ENCODE measurements at places on chromosomes 7 and 10.
A peak's percentile ranks its signal among the peaks of the same experiment; 100 is the strongest.

DNA sequence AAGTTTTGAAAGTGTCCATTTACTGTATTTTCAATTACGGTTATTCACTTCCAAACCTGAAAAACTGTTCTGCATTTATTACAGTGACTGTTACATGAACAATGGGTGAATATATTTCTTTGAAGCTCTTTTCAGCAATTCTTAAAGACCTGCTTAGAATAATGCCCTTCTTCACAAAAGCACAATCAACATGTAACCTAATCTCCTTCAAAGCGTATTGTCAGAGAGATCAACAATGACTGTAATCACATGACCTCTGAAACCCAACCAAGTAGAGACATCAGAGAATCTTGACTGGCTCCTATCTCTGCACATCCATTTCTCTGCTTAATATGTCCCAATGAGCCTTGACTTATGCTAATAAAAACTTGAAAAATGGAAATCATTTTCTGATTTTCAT lies 126.7 kb downstream of the NRCAM start:
- no peak for DNase-seq

GRCh38 chr7:119270045-119270464 lies 1002.9 kb upstream of the KCND2 start:
- no peak for DNase-seq

- no peak for DNase-seq
These were observed 48.2 kb upstream of the WDR11 start for GRCh38 chr10:120802935-120803334.

DNA sequence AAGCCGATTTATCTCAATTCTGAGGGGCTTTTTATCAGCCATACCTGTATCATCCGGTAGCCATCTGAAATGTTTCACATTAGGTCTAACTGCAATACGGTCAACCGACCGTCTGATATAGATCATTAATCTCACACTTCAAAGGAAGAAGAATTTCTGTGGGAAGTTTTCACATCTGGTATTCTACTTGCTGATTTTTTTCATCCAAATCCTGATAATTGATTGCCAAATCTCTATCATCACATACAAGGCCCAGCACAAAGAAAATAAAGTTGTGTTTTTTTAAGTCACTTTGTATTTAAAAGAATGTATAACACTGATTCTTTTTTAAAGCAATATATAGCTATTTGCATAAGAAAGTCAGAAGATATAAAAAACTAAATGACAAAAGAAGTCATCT lies 132.3 kb downstream of the DKK1 start:
- DNase-seq = no peak

DNA sequence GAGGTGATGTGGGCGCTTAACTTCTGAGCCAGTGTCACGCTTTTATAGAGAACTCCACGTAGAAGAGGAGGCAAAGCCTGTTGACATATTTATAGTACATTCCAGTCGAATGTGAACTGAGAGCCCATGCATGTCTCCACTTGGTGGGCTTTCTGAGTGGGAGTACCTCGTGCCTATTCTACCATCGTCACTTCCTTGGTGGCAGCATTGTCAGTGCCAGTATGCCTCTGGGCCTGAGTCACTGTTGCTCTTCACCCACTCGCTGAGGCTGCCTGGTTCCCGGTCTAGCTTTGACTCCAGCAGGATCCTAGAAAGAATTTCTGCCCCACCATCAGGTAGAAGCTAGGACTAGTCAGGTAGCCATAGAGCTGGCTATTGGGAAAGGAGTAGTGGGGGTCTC lies 30.0 kb upstream of the CDH23 start:
- no peak for DNase-seq

DNA sequence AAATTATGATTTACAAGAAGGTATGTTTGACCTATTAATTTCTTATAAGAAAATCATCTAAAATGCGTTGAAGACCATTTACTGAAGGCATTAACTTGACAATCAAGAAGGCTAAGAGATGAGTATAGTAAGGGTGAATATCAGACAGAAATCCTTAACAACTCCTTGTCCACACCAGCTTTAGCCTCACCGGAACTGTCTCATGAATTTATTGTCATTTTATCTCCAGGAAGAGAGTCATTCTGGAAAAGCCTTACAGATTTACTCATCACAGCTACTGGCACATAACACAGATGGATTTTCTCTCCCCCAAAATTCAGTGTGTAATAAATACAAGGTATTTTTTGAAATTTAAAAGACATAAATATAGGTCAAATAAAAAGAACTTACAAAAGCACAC lies 129.4 kb upstream of the LSM8 start:
- DNase-seq = no peak

DNA sequence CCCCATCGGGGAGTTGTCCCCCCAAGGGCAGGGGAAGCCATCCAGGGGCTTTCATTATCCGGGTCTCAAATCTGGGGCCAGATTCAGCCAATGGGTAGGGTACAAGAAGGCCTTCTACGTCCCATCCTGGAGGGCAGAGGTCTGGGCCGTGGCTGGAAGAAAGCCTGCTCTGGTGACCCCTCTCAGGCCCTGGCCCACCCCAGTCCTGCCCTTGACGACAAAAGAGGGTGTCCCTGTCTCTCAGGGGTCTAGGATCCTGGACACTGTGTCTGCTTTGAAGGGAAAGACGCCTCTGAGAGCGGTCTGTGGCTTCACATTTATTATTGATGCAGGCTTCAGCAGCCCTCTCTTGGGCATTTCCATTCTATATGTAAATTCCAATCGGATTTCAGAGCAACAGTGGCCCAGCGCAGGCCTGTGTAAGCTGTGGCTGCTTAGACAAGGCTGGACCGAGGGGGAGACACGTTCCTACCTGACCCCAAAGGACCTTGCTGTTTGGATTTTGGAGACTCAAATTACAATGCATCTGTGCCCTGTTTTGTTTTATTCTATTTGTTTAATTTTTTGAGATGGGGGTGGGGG lies 83.2 kb upstream of the BAIAP2L1 start:
- DNase-seq = no peak

DNA sequence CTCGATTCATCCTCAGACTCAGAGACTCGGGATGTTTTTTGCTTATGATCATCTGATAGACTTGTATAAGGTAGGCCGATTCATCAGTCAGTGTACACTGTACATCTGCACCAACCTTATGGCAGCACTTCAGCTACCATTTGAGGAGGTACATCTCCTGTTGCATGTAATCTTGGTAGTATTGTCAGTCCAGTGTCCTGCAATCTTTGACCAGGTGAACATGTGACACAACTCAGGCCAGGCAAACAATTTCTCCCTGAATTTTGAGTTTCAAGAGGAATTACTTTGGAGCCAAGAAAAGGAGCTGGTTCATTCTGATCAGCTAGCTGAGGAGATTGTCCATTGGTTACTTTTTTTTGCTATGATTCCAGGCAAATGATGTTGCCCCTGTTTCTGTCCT lies 19.7 kb upstream of the WASL start:
- no peak for DNase-seq

DNA sequence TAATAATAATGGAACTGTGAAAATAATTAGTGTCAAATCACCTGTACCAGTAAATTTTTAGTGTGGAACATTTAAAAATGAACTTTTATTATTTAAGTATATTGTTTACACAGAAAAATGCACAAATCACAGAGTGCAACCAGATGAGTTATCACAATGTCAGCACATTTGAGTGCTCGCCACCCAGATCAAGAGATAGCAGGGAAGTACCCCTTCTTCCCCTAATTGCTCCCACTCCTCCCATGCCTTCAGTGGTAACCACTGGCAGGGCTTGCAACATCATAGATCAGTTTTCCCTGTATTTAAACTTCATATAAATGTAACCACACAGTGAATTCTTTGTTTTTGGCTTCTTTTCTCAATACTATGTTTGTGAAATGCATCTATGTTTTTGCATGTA lies 7.8 kb upstream of the GPR141 start:
- DNase-seq = no peak

- DNase-seq = no peak
These were observed 37.7 kb downstream of the RNF216 start for GRCh38 chr7:5743803-5744202.

GRCh38 chr7:27163288-27164044 lies 1.9 kb downstream of the HOXA9 start:
- no peak for DNase-seq

DNA sequence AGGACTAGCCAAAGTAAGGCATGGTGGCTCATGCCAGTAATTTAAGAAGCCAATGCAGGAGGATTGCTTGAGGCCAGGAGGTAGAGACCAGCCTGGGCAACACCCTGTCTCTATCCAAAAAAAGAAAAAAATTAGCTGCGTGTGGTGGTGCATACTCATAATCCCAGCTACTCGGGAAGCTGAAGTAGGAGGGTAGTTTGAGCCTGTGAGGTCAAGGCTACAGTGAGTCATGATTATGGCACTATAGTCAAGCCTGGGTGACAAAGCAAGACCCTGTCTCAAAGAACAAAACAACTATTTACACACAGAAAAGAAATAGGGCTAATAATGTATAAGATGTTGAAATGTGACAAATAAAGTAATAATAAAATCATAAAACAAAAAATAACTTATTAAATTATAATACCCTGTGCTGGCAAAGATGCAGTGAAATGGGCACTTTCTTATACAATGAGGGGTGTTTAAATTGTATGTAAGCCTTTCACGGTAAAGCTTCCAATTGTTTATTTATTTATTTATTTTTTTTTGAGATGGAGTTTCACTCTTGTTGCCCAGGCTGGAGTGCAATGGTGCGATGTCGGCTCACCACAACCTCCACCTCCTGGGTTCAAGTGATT lies 175.2 kb downstream of the TPST1 start:
- no peak for DNase-seq

- no peak for DNase-seq
These were observed 101.6 kb downstream of the DNAJB6 start for GRCh38 chr7:157438121-157439025.

GRCh38 chr7:98841179-98841997 lies 28.4 kb downstream of the TMEM130 start:
- DNase-seq = peak; percentile 54

DNA sequence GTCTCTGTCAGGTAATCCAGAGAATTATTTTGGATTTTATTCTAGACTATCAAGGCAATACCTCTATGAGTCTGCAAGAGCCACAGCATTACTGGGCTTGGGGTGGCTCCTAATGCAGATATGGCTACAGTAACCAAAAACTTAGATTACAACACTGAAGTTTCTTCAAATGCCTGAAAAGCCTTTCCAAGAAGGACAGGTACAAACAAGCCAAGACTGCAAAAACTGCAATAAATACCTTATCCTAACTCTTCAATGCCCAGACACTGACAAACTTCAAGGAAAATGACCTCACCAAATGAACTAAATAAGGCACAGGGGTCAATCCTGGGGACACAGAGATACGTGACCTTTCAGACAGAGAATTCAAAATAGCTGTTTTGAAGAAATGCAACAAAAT lies 82.0 kb downstream of the TES start:
- DNase-seq = no peak

GRCh38 chr10:69572159-69573055 lies 815 bp downstream of the NEUROG3 start:
- DNase-seq = no peak

GRCh38 chr7:46681865-46682503 lies 760.9 kb upstream of the IGFBP3 start:
- no peak for DNase-seq

GRCh38 chr7:81419731-81420130 lies 350.1 kb downstream of the HGF start:
- DNase-seq = no peak

GRCh38 chr10:119461380-119461779 lies 81.1 kb downstream of the RGS10 start:
- DNase-seq = no peak
